ENCODE measurements at places on chromosomes 3 and 15. TPM values are rescaled to one million over a fixed set of nuclear protein-coding genes. Genes with fewer than 3 reads are reported as not detected.

The LRRIQ4 gene
- total RNA-seq, result not detected

The LRTM1 gene
- total RNA-seq, result not detected

The DNAH12 gene
- under 0.01 TPM for total RNA-seq

The GRIP2 gene
- total RNA-seq, result not detected

The ARL14 gene
- not detected for total RNA-seq

The GATM gene
- 0.69 TPM for total RNA-seq

The CYP1A1 gene
- total RNA-seq, result 30.3 TPM

The MYZAP gene
- 9.4 TPM for total RNA-seq

The GPR15 gene
- not detected for total RNA-seq

The TMC3 gene
- not detected for total RNA-seq

The GPR149 gene
- total RNA-seq, result not detected

The CCRL2 gene
- 13.9 TPM for total RNA-seq

The ST3GAL6 gene
- 28.8 TPM for total RNA-seq

The KLHL40 gene
- not detected for total RNA-seq

The RFT1 gene
- total RNA-seq, result 26.6 TPM

The SGO1 gene
- total RNA-seq, result 11.8 TPM

The CD47 gene
- total RNA-seq, result 73.4 TPM

The IL5RA gene
- total RNA-seq, result not detected

The PRR20G gene
- total RNA-seq, result not detected

The TIMMDC1 gene
- 58.6 TPM for total RNA-seq

The CSTA gene
- total RNA-seq, result not detected

The MINAR1 gene
- 0.07 TPM for total RNA-seq
